ENCODE measurements at places on chromosomes 13 and 19. TPM values are rescaled to one million over a fixed set of nuclear protein-coding genes. Genes with fewer than 3 reads are reported as not detected.

DNA sequence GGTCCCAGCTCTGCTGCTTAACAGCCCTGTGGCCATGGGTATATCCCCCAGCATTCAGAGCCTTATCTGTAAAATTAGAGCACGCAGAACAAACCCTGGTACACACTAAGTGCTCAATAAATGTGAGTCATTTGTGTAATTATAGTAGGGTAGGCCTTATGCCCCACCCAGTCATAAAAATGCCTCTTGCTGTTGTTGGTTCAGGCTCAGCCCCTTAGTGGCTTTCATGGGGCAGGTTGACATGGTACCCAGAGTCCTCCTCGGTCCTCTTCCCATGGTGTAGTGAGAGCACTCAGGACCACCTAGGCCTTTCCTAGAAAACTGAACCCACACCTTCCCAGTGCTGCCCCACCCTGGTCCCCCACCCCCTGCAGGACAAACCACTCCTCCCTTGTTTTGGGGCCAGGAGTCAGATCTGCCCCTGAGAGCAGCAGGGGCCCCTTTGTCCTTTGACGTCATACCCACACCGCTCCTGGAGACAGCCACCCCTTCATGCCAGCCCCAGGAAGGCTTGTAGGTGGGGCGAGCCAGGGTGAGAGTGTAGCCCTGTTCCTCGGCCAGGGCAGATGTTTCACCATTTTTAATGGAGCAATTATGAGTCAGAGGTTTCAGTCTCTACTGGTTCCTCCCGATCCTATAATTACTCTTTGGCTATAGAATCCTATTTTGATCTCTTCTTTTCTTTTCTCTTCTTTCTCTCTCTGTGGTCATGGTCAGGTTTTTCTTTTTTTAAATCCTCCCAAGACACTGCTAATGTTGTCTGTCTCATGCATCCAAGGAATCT, 36.8 kb downstream of the ACTN4 start:
- no peak for DNase-seq
- H3K4me1 ChIP-seq: peaks cover 91% of the 10 kb centered on the region
- H3K36me3 ChIP-seq: peaks cover 23% of the 10 kb centered on the region
- peak overlapping the region; percentile 99 for H3K27ac ChIP-seq
- peak overlapping the region; percentile 31 for H3K4me3 ChIP-seq

DNA sequence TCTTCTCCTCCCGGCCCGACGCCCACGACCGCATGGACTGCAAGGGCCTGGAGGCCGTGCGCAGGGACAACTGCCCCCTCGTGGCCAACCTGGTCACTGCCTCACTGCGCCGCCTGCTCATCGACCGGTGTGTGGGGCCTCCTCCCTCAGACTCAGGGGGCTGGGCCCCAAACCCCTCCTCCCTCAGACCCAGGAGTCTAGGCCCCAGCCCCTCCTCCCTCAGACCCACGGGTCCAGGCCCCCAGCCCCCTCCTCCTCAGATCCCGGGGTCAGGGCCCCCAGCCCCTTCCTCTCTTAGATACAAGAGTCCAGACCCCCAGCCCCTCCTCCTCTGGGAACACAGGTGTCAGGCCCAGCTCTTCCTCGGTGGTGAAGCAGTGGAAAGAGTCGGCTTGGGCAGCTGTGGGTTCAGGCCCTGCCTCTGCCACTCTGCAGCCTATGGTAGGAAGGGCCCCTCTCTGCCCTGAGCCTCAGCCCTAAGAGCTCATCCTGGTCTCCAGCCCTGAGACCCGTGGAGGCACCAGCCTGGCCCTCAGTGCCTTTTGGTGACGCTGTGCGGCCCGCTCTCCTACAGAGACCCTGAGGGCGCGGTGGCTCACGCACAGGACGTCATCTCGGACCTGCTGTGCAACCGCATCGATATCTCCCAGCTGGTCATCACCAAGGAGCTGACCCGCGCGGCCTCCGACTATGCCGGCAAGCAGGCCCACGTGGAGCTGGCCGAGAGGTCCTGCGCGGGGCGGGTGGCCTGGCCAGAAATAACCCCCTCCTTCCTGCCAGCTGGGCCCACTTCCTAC, 3.7 kb upstream of the SPIB start:
- no peak overlapping the region for H3K4me3 ChIP-seq
- H3K27me3 ChIP-seq: peaks cover 14% of the 10 kb centered on the region
- no peak overlapping the region for H3K27ac ChIP-seq
- no peak for DNase-seq

DNA sequence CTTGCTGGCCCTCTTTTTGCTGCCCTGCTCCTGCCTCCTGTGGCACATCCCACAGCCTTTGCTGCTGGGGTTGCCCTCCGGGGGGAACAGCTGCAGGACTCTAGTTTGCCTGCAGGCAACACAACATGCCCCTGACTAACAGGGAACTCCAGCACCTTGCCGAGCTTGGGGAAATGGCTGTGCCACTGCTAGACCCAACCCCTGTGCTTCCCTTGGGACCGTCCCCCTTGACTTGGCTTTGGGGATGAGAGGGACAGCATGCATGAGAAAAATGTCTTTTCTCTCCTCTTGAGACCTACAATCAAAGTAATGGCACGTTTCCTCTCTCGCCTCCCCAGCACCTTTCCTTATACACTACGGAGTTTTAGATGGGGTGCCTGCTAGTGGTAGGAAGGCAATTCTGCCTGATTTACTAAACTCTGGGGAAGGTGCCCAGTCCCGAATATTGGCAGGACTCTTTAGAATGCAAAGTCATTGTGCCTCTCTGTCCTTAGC, 12.4 kb upstream of the VWA8 start:
- no peak for DNase-seq
- no peaks in the 10 kb centered on the region for H3K4me1 ChIP-seq
- H3K4me3 ChIP-seq: no peak overlapping the region
- H3K36me3 ChIP-seq: no peaks in the 10 kb centered on the region
- H3K27me3 ChIP-seq: no peaks in the 10 kb centered on the region
- H3K27ac ChIP-seq: no peak overlapping the region

- H3K27ac ChIP-seq: peak overlapping the region; percentile 86
- peaks cover 59% of the 10 kb centered on the region for H3K4me1 ChIP-seq
- no peaks in the 10 kb centered on the region for H3K27me3 ChIP-seq
- peak overlapping the region; percentile 92 for H3K4me3 ChIP-seq
- no peak for DNase-seq
These were observed 2.5 kb downstream of the KDM4B start for GRCh38 chr19:4971424-4971793.

DNA sequence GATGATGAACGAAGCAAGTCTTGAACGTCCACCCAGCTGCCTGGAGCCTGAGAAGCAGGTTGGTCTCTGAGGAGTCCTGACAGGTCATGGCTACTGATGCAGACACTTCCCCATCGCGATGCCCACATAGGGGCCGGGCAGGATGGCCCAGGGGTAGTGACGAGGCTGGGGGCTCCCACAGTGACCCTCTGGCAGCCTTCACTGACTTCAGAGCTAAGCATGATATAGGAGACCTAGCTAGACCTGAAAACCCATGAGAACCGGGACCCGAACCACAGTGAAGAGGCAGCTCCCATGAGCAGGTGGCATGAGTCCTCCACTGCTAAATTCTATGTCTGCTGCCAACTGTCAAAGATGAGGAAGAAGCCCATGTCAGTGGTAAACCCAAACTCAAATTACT, 91.7 kb downstream of the RNASEH2B start:
- no peak overlapping the region for H3K4me3 ChIP-seq
- peaks cover 2% of the 10 kb centered on the region for H3K4me1 ChIP-seq
- no peak for DNase-seq
- H3K27ac ChIP-seq: no peak overlapping the region

- H3K4me3 ChIP-seq: no peak overlapping the region
- H3K4me1 ChIP-seq: no peaks in the 10 kb centered on the region
These were observed 23.1 kb downstream of the LRFN3 start for GRCh38 chr19:35959040-35959967.

GRCh38 chr19:9528757-9529336, 9.6 kb downstream of the ZNF426 start:
- no peaks in the 10 kb centered on the region for H3K4me1 ChIP-seq
- no peak for DNase-seq
- peaks cover 82% of the 10 kb centered on the region for H3K36me3 ChIP-seq
- no peaks in the 10 kb centered on the region for H3K27me3 ChIP-seq
- H3K27ac ChIP-seq: no peak overlapping the region

GRCh38 chr19:5967571-5967970, 10.4 kb downstream of the RANBP3 start:
- H3K4me3 ChIP-seq: no peak overlapping the region
- H3K4me1 ChIP-seq: peaks cover 16% of the 10 kb centered on the region
- no peaks in the 10 kb centered on the region for H3K27me3 ChIP-seq
- DNase-seq: no peak
- H3K36me3 ChIP-seq: no peaks in the 10 kb centered on the region
- H3K27ac ChIP-seq: no peak overlapping the region

MBD3L2 gene
- total RNA-seq: not detected
